Brain microvascular endothelial cell (primary cell): ENCODE measurements at places on chromosomes 13 and 19.

DNA sequence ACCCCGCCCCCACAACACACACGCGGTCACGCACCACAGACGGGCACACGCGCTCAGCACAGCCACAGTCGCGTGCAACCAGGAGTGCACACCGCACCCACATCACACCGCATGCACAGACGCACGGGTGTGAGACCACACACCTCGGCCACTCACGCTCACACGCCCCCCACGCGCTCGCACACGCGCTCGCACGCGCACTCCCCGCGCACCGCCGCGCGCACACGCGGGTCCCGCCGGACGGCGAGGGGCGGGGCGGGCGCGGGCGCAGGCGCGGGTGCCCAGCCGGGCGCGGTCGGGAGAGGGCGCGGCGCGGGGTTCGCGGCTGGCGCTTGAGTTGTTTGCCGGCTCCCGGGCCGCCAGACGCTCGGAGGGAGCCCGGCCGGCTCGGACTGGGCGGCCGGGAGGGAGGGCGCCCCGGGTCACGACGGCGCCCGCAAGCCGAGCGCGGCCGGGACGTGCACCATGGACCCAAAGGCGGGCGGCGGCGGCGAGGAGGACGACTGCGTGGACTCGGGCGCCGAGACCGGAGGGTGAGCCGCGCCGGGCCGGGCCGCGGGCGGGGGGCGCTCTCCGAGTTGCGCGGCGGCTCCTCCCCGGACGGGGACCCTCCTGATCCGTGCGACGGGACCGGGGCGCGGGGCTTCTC is at the start of gene FAM124A:
FAM124A (plus strand) TSS at position 362 of the 649 bp plus-strand sequence; CDS start at position 466, 104 bp downstream.
- DNase-seq: no peak

DNA sequence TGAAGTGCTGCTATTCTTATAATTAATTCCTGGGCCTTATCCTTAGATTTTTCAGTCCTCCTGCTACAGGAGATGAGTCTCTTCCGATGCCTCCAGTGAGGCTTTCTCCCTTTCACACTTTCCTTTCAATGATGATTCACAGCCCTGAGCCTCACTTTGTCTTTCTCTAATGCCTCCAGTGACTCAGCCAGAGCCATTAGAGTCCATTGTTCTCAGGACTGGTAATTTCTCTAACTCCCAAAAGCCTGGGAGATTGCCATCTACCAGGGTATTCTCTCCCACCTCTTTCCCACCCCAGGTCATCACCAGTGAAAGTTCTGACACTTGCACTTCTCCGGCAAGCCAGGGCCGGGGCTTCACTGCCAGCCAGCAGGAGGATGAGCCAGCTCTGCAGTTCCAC is 49.6 kb upstream of the ARGLU1 start:
- peak; percentile 62 for DNase-seq

DNA sequence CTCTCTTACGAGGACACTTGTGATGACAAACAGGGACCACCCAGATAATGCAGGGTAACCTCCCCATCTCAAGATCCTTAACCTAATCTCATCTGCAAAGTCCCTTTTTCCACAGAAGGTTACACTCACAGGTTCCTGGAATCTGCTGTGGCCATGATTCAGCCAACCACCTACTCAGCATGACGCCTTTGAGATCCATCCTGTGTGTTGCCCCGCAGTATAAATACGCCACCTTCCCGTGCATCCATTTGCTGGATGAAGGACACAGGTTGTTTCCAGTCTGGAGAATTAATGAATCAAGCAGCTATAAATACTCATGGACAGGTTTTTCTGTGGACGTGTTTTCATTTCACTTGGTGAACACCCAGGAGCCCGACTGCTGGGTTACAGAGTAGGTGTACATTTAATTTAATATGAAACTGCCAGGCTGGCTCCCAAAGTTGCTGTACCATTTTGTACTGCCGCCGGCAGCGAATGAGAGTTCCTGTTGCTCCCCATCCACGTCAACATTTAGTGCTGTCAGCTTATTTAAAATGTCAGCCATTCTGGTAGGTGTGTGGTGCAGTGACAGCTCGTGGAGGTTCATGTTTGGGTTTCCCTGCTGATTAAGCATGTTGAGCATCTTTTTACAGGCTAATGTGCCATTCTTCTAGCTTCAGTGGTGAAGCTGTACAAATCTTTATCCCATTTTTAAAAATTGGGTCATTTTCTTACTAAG is 40.2 kb downstream of the ELL start:
- no peak for DNase-seq

DNA sequence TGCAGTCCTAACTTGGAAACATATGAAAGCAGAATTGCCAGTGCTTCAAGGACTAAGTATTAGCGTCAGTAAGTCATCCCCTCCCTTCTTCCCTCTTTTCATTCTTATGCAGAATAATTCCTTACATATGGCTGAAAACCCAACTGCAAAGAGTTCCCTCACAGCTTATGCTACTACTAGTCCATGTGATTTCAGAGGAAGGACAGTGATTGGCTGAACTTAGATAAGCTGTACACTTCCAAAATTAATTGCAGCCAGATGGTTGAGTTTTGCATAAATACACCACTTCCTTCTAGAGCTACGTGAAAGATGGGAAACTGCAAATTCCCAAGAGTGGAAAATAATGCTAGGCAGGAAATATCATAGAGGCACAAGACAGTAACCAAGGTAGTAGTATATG is 730.4 kb downstream of the OLFM4 start:
- no peak for DNase-seq

DNA sequence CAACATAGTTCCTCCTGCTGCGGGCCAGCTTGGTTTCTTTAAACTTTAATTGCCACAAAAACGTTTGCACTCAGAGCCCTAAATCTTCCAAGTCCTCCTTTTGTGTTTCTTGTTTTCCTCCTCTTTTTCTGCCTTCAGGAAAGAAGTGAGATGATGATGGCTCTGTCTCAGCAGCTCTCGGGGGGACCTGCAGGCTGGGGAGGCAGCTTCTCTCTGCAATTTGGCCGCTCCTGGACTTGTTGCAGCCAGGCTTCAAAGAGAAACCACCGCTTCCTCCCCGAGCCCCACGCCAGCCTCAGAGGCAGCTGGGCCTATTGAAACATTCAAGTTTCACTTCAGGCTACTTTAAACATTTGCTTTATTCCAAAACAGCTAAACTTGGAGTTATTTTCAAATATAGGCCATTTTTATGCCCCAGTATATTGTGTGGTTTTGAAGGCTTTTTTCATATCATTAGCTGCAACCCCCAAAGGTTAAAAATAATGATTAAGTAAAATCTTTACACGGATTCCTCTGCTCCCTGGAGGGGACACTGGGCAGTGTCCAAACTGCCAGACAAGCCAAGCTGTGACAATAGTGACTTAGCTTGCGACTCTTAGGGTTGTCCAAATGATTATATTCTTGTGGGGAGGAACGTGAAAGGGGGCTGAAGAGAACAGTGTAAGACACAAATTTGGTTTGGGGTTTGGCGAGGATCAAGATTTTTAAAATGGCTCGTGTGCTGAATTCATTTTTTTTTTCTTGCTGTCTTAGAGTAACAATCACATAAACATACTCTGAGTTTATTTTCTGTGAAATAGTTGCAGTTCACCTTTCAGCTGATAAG is 330.8 kb downstream of the DLEU7 start:
- peak; percentile 45 for DNase-seq

DNA sequence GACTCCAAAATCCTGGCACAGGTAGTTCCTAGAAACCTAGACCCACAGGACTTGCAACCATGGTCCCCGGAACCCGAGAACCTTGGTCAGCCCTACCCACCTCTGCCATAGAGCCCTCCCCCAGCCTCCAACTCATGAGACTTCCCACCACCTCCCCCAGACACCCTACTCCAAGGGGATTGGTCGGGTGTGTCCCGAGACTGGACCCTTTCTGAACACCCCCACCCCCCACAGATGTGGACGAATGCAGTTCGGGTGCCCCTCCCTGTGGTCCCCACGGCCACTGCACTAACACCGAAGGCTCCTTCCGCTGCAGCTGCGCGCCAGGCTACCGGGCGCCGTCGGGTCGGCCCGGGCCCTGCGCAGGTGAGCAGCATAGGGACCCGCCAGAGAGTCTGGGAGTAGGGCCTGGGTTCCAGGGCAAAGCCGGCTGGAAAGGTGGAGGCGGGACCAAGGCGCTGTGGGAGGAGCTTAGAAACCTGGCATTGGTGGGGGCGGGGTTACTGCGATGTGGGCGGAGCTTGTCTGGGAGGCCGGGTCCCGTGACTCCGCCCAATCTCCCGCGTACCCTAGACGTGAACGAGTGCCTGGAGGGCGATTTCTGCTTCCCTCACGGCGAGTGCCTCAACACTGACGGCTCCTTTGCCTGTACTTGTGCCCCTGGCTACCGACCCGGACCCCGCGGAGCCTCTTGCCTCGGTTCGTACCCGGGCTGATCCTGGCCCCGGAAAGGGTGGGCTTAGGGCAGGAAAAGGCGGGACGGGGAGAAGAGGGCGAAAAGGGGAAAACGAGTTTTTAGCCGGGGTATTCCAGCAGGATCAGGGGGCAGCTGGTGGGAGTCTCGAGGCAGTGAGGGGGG is 11.9 kb downstream of the LTBP4 start:
- DNase-seq: peak; percentile 57

DNA sequence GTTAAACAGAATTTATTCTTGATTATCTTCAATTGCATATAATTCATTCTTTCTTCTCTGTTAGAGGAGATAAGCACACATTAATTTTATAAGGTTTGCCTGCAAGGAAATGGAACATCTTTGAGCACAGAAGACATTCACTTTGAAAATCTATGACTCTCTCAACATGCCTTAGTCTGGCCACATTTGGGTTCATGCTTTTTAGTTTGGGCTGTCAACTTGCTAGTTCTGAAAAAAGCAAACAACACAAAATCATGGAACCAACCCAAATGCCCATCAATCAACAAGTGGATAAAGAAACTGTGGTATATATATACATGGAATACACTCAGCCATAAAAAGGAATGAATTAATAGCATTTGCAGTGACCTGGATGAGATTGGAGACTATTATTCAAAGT is 71.5 kb downstream of the CYSLTR2 start:
- DNase-seq: no peak

GRCh38 chr19:29988351-29988750 is 46.3 kb downstream of the URI1 start:
- no peak for DNase-seq

GRCh38 chr13:27857282-27857681 is 62.5 kb upstream of the PDX1 start:
- no peak for DNase-seq

DNA sequence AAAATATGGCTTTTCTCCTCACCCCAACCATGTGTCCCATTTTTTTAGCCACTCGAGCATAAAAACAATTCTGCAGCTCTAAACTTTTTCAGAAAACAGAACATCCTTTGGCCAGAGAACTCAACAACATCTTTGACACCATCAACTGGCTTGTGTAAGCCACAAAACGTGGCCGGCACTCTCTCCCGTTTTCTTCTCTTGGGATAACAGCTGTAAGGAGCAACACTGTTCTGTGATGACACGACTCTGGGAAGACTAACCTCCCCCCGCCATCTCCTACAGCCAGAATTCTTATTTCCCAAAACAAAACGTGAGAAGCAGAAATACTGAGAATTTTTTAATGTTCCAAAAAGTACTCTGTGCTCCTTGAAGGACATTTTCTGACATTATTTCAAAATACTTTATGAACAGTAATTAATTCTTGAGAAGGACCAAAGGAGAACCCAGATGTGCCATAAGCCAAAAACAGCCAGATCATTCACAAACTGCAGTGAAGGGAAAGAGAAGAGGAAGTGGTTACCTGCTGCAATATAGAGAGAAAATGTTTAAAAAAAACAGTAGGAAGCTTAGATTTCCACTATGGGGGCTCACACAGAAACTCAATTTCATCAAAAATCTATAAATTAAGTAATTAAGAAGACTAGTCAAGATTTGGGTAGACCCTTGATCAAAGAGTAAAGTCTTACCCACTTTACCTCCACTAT is 25.8 kb downstream of the COL4A1 start:
- no peak for DNase-seq

GRCh38 chr13:20654156-20654555 is 49.3 kb upstream of the IL17D start:
- peak; percentile 61 for DNase-seq

- DNase-seq: no peak
These were observed 63.4 kb upstream of the CEACAM8 start for GRCh38 chr19:42658076-42658475.

- DNase-seq: peak; percentile 72
These were observed 3.6 kb upstream of the KCNN4 start for GRCh38 chr19:43784241-43784980.

GRCh38 chr19:14000691-14001375 is 5.3 kb downstream of the RFX1 start:
- no peak for DNase-seq

- DNase-seq: no peak
These were observed 209.9 kb downstream of the TEX29 start for GRCh38 chr13:111530137-111530870.

GRCh38 chr13:23268441-23268840 is 87.7 kb downstream of the SGCG start:
- no peak for DNase-seq

GRCh38 chr13:40043764-40044163 is 388.3 kb downstream of the COG6 start:
- DNase-seq: no peak

GRCh38 chr13:62176051-62176450 is 760.4 kb upstream of the PCDH20 start:
- DNase-seq: no peak

GRCh38 chr13:65623148-65623547 is 1607.0 kb downstream of the PCDH9 start:
- DNase-seq: no peak

DNA sequence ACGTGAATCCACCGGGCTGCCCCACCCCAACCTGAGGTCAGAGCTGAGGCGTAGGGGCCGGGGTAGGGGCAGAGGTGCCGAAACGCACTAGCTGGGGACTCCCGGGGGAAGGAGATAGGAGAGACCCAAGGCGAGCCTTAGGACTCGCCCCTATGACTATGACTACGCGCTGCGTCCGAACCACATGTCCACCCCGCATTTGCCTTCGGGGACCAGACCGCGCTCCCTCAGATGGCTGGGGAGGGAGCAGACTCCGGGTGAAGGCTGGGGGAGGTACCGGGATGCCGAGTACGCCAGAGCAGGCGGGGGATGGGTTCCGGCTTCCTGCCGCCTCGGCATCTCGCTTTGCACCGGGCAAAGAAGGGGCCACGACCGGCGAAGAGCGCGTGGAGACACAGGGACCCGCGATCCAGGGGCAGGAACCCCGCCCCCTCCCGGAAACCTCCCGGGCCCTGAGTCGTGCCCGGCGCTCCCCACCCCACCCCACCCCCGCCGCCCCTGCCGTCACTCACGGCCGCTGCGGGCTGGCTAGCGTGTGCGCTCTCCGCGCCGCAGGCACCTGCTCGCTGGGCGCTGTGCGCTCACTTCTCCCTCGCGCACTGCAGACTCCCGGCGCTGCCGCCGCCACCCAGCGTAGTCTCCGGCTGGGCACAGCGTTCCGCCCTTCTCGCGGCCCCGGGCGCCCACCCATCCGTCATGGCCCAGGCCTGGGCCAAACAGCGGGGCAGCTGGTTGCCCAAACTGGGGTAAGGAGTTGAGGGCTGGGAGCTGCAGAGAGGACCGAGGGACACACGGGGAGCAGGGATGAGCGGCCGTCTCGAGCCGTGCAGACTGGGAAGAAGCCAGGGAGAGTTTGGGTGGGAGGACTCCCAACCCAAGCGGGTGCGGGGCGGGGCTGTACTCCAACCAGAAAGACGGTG is 622 bp upstream of the VSTM2B start:
- DNase-seq: no peak
